Anterior cingulate cortex (tissue), 58 donors: ENCODE measurements at places on chromosomes 7 and 10.

DNA sequence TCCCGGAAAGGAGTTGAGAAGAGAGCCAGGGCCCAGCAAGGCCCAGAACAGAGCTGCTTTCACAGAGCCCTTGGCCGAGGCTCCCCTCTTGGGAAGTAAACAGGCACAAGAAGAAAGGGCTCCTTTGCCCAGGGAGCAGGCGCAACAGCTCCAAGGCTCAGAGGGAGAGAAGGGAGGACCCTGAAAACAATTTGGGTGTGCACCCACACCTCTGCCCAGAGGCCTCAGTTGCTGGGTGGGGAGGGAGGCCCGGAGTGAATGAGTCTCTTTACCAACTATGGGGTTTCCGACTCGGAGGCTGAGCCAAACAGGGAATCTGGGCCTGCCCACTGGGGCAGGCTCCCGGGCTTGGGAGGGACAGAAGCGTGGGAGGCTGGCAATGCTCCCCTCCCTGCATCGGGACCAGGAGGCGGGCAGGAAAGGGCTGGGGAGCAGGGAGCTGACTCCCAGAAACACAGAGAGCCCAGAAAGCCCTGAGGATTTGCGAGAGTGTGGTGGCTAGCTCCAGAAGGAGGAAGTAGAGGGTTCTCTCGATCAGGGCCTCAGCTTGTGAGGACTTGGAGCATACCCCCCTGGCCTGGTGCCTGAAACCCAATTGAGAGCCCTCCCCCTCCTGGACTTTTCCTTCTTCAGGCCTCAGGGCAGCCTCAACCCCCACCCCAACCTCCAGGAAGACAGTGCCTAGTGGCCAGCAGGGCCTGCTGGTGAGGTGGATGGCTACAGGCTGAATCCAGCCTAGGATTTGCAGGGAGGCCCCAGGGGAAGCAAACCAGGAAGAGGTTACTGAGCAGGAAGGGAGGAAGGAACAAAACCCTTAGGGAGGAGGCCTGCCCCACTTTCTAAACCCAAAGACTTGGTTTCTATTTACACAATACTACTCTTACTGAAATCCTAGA, 6.2 kb downstream of the C10orf105 start:
- DNase-seq: peak; percentile 95

DNA sequence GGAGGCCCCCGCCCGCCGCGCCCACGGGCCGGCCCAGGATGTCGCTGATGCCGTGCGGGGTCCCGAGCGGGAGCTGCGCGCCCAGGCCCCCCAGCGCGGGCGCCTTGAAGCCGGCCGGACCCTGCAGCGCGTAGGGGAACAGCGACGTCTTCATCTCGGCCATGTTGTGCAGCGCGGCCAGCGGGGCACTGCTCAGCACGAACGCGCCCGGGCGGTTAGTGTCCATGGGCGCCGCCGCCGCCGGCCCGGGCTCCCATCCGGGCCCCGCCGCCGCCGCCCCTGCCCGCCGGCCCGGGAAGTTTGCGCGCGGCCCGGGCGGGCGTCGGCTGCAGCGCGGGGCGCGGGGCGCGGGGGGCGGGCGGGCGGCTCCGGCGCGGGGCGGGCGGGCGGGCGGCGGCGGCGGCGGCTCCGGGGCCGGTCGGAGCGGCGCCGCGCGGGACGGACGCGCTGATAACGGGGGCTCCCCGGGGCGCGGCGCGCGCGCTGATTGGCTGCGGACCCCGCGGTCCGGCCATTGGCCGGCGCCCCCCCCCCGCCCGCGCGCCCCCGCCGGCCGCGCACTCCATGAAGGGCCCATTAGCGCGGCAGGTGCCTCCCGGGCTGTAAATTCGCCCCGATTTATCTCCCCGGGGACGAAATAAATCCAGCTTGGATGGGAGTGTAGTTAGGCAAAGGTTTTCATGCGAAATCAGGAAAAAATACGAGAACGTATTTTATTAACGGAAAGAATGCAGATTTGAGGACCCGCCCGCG, at the start of gene NKX6-2:
Gene NKX6-2 (minus strand): TSS at position 425 of the 753 bp plus-strand sequence. CDS start 199 bp downstream, at position 226.
- DNase-seq: no peak

GRCh38 chr10:114303556-114303955, 64.5 kb downstream of the VWA2 start:
- DNase-seq: no peak

- no peak for DNase-seq
These were observed 7.1 kb downstream of the GRM8 start for GRCh38 chr7:127245607-127246006.

DNA sequence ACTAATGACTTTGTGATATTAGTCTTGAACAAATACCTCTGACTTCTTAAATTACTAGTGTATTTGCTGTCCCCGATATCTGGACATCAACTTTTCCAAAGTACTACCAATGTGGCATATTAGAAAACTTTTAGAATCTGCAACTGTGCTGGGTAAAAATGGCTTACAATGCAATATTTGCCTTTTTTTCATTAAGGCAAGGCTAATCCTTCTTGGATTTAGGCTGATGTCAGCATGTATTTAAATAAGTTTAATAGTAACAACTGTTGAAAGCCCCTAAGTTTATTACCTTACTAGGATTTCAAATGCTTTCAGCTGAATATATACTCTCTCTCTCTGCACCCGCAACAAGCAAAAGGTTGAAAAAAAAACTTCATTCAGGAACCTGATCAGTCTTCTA, 1232.3 kb downstream of the REEP3 start:
- DNase-seq: no peak

DNA sequence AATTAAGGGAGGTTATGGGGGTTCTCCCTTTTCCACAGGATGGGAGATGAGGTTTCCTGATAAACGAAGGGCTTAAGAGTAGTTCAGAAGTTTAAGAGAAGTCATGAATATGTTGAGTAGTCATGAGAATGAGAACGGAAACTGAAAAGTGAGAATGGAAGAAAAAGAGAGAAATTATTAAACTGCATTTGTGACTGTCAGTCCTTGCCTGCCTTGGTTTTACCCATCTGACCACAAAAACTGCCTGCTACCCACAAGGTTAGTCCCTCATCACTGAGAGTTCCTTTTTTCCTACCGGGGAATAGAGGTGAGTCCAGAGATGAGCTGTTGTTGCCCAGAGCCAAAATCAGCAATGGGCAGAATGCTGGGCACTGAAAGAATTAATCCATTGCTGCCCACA, 174.1 kb upstream of the BET1 start:
- DNase-seq: no peak

- no peak for DNase-seq
These were observed 10.7 kb downstream of the HECTD2 start for GRCh38 chr10:91420868-91421267.
